ENCODE measurements at places on chromosomes 11 and 22.

- no peak for DNase-seq
Observed at GRCh38 chr22:46965555-46966494, 203.4 kb downstream of the TBC1D22A start.

GRCh38 chr11:31442086-31442485 is 67.3 kb downstream of the IMMP1L start:
- DNase-seq: no peak

GRCh38 chr11:11657218-11657955 is 35.6 kb upstream of the GALNT18 start:
- no peak for DNase-seq

DNA sequence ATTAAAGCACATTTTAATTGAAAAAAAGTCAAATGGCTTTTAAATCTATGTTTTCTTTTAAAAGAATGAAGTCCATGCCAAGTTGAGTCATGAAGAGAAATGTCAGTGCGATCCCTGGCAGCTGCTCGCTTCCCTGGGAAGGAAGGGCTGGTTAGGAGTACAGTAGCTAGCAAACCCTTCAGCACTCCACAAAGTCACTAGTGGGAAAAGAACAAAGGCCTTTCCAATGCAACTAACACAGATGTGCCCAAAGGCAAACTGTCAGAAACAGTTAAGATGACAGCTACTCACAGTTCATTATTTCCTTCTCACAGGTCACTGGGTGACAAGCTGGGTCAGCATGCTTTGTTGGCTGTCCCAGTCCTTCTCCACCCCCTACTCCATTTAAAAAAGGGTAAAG is 308.7 kb downstream of the DCDC1 start:
- DNase-seq: no peak
